ENCODE measurements at places on chromosomes 12 and 14. TPM values are rescaled to one million over a fixed set of nuclear protein-coding genes. Genes with fewer than 3 reads are reported as not detected.

GRCh38 chr14:21102521-21103410, 1.9 kb downstream of the TMEM253 start:
- DNase-seq = no peak

DNA sequence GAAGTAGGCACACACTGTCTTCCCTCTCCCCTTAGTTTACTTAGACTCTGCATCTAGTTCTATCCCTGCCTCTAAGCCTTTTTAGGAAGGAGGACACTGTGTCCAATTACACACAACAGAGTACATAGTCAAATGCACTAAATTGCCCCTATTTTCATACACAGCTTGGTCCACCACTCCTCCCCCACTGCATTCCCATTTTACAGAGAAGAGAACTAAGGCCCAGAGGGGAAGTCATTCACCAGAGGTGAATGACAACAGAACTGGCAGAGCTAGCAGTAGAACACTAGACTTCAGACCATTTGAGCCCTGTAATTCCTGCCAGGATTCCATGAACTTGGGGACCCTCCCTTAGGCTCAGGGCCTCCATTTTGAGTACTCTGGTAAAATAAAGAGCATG, 1.1 kb upstream of the JPH4 start:
- DNase-seq = no peak

GRCh38 chr14:81192594-81192993, 28.2 kb downstream of the GTF2A1 start:
- no peak for DNase-seq

DNA sequence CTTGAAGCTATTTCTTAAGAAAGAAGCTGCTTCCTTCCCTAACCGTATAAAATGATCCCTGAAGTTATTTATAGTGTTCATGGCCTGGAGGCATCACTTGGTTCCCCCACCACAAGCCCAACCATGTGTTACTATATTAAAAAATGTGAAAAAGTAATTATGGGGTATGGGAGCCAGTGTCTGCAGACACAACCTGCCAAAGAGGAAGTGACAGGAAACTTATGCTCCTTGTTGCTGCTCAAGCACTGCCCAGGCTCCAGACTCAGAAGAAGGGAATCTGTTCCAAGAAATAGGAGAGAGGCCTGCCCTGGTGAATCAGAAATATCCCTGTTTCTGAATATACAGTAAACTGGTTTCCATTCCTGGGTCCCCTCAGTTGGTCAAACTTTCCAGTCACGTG, 217.2 kb upstream of the BMP4 start:
- no peak for DNase-seq

DNA sequence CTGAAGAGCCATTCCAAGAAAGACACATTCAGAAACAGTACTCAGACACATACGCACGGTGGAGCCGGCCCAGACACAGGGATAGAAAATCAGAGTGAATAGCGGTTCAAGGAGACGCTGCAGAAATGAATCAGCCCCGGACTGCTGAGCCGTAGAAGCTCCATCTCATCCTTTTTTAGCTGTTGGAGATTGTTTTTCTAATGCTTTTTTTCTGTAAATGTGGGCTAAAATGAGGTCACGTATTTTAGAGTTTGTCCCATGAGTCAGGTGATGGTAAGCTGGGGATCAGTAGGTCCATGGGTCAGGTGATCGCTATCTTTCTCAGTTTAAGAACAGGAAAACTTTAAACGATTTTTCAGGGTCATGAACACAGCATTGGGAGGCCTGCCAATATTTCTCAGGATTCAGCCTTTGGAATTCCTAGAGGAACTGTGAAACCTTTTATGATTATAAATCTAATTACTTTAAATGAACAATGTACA, 202.4 kb downstream of the ITPR2 start:
- no peak for DNase-seq

ADAMTS20 gene
- not detected for total RNA-seq

All from Caco-2 (cell line).